ENCODE measurements at places on chromosomes 11 and 22.

- DNase-seq: no peak
These were observed 46.3 kb upstream of the SEZ6L start for GRCh38 chr22:26122920-26123468.

DNA sequence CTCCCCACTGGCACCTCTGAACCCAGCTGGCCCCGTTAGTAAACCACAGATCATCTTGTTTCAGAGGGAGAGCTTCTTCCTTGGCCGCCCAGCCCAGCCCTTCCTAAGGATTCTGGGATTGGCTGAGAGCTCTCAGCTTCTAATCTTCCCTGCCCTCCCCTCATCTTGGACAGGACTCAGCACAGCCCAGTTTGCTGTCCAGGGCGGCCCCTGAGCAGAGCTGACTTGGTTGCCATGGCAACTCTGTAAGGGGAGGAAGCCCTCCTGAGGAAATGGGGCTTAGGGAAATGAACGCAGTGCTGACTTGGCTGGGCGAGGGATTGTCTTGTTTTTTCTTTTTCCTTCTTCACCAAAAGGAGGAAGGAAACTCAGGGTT, 4.6 kb downstream of the APOL4 start:
- no peak for DNase-seq

- peak; percentile 68 for DNase-seq
These were observed 196.3 kb upstream of the ARHGAP20 start for GRCh38 chr11:110908401-110909105.

- no peak for DNase-seq
These were observed 524.2 kb upstream of the CHORDC1 start for GRCh38 chr11:90747057-90747456.
